ENCODE measurements at places on chromosomes 12 and 14. TPM values are rescaled to one million over a fixed set of nuclear protein-coding genes. Genes with fewer than 3 reads are reported as not detected.

GRCh38 chr14:30928462-30928861, 54.1 kb downstream of the COCH start:
- no peak for DNase-seq

DNA sequence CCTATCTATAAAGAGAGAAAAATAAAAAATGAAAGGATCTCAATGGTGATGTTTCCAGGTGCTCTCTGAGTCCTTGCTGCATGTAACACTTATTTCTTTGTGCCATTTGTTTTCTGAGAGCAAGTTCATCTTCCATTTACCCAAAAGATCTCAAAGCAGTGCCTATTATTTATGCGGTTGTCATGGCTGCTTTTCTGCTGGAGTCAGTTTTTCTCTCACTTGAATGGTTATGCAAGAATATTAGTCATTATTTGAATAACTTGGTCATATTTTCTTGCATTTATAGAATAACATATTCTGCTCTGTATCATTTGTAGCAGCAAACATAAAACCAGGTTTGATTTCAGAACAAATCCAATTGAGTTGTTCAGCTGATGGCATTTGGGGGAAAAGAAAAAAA, 141.8 kb upstream of the G2E3 start:
- no peak for DNase-seq

DNA sequence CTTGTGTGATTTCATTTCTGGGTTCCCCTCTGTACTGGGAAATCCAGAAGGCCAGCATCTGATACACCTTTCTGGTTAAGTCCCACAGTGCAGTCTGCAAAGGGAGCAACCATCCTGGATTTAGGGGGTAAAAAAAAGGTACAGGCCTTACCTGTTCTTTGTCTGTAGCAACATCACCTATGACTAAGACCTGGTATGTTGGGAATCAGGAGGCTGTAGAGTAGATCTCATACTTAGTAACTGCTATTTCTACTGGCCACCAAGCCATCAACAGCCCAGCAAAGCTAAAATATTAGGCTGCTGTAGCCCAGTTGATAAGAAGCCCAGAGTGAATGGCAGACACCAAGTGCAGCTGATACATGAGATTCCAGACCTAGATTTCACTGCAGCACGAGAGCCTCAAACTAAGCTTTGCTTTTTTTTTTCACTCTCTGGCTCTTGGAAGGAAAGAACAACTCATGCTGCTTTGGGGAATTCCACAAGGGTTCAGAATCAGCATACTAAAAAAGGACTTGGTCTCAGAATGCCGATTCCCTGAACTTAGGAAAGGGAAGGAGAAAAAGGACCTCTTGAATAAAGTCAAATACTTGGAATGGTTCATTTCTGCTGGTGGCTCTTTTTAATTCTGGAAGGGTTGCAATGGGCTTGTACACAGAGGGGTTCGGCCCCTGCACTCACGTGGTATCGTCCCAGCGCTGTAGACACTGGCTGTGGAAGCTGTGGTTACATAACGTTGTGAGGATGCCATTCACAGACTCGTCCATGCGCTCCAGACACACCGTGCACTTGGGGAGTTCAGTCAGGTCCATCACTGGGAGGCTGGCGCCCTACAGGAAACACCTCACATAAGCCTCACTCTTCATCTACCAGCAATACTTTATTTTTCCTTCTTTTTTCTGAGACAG, 20.5 kb downstream of the BRAP start:
- DNase-seq = no peak

DNA sequence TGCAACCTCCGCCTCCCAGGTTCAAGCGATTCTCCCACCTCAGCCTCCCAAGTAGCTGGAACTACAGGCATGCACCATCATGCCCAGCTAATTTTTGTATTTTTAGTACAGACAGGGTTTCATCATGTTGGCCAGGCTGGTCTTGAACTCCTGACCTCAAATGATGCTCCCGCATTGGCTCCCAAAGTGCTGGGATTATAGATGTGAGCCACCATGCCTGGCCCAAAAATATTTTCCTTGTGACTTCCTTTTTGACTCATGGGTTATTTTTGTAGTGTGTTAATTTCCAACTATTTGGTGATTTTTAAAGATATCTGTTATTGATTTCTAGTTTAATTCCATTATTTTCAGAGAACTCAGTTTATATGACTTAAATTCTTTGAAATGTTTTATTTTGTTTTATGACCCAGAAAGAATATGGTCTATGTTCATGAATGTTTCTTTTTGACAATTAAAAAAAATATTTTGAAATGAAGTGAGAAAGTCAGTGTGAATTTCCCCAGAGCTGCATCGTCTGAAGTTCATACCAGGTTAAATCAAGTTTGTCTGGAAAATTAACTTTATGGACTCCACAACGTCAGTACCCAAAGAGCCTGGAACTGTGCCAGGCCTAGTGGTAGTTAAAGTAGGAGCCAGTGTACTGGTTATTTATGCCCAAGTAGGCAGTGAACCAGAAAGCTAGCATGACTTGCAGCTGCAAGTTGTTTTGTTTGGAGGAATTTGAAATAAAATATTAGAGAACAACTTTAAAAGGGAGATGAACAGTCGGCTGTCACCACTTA, 2.8 kb upstream of the CDKL1 start:
- DNase-seq = no peak

DNA sequence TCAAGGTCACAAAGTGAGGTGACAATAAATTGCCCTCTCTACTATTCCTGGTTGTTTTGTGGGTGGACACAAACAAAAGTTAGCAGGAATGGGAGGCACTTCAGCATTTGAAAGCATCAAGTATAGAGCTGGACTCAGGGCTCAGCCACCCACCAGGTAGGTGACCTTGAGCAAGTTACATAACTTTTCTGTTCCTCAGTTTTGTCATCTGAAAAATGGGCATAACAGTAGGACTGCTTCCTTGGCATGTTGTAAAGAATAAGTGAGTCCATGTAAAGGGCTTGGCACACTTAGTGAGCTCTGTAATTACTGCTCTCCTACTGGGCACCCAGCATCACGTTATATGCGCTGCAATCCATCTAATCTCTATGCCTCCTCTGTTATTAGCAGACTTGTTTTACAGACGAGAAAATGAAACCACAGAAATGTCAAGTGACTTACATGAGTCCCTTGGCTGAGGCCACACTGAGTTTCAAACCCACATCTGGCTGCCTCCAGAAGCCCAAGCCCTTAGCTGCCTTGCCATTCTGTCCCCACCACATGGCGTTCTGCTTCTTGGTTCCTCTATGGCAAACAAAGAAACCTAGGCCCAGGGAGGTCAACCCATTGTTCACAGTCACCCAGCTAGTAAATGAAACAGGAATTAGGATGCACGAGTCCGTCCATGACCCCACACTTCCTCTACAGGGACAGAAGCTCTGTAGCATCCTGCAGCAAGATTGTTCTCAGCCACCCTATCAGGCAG, 63.2 kb upstream of the SLC24A4 start:
- DNase-seq = no peak

DNA sequence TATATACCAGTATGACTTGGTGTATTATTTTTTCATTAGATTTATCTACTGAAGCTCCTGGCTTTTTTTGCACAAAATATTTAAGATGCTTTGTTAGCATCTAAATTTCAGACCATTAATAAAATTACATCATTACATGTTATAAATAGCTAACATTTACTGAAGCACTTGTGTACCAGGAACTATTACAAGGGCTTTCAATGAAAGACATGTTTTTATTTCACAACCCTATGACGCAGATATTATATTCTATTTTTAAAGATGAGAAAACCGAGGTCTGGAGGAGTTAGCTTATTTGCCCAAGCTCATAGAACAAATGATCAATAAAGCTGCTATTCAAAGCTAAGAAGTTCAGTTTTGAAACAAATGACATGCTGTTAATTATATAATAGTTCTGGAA, 420.4 kb upstream of the DCN start:
- DNase-seq = no peak

- no peak for DNase-seq
These were observed 4.4 kb upstream of the TINF2 start for GRCh38 chr14:24246765-24247212.

- DNase-seq = peak; percentile 87
These were observed 5.6 kb downstream of the ZNF385A start for GRCh38 chr12:54378796-54379397.

DNA sequence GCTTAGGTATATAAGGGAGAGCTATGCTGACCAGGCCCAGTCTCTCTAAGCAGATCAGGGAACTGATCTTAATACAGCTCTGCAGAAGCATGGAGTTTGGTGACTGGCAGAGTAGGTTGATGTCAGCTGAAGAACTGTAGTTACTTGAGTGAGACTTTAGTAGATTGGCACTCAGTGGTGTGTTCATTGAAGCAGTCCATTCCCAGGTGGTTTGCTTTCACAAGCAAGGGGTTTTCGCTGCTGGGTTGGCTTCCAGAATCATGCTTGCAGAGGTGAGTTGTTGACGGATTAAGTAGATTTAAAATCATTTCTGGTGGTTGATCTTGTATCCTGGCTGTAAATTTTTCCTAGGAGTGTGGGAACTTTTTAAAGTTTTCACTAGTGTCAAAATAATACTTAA, 6.5 kb upstream of the DHRS7 start:
- DNase-seq = no peak

GRCh38 chr12:17215759-17216570, 610.0 kb upstream of the LMO3 start:
- no peak for DNase-seq

- DNase-seq = no peak
These were observed 6.3 kb upstream of the NIN start for GRCh38 chr14:50837271-50837670.

GRCh38 chr14:100346306-100347091, 23.4 kb downstream of the SLC25A47 start:
- no peak for DNase-seq

- DNase-seq = no peak
These were observed 19.4 kb downstream of the TXNRD1 start for GRCh38 chr12:104234926-104235499.

- peak; percentile 18 for DNase-seq
These were observed 600 bp downstream of the SYT10 start for GRCh38 chr12:33438851-33439586.

DNA sequence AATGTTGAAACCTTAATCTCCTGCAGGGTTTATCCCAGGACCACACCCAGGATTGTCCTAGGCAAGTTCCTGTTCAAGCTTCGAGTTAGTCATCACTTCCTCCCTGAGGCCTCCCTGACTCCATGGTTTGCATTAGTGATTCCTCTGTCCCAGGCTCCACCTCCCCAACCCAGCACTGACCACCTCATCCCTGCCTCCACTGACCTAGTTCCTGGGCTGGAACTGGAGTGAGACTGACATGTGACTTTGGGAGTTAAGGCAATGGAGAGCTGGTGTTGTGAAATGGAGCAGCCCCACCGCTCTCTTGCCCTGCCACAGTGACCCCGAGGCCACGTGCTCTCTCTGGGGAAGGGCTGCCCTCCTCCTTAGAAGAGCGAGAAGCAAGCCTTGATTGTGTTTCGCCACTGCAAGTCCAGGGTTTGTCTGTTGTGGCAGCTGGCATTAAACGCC, 15.8 kb upstream of the DTX1 start:
- peak; percentile 81 for DNase-seq

- no peak for DNase-seq
These were observed 15.3 kb downstream of the GPR132 start for GRCh38 chr14:105049753-105050550.

DNA sequence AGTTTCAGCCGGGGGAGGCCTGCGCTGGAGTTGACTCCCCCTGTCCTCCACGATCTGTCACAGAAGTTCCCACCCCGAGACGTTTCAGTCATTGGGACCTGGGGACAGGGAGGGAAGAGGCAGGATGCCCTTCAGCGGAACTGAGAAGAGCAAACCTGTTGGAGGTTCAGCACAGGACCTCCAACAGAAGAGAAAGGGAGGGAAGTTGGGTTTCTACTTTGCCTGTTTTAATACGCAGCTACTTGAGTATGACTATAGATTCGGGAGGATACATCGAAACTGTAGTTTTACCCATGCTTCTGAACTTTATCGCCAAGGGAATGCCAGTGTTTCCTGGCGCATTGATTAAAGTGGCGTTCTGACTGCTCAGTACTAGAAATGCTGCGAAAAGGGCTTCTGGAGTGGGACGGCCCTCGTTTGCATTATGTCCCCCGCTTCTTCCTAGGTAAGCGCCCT, 2.3 kb upstream of the DUSP6 start:
- no peak for DNase-seq

DNA sequence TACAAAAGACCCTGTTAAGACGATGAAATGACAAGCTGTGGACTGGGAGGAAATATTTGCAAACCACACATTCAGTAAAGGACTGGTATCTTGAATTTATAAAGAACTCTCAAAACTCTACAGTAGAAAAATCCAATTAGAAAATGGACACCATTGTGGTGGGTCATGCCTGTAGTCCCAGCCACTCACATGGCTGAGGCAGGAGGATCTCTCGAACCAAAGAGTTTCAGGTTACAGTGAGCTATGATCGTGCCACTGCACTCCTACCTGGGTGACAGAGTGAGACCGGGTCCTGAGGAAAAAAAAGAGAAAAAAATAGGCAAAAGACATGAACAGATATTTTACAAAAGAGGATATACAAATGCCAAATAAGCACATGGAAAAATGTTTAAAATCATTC, 41.9 kb downstream of the TTC6 start:
- DNase-seq = no peak

- DNase-seq = no peak
These were observed 16.0 kb upstream of the RIC8B start for GRCh38 chr12:106758349-106759110.

DNA sequence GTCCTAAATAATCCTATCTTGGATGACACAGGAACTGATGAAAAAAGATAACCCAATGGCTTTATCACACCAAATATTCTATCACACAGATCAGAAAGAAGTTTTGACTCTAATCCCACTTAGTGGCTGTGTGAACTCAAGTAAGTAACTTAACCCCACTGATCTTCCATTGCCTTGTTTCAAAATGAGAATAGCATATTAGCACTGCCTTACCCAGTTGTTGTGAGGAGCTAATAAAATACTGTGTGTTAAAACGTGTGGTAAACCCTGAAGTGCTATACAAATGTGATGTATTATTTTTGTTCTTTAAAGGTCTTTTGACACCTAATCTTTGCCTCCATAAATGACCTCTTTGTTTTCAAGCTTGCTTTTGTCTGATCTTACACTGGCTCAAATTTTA, 60.9 kb upstream of the ARID2 start:
- no peak for DNase-seq

The DLGAP5 gene
- total RNA-seq = 0.35 TPM

The GARIN6 gene
- not detected for total RNA-seq

The PTPRB gene
- total RNA-seq = 34.4 TPM

The PLEKHD1 gene
- total RNA-seq = 0.37 TPM

The AQP6 gene
- not detected for total RNA-seq

The TAS2R30 gene
- 0.72 TPM for total RNA-seq

The RDH12 gene
- total RNA-seq = not detected

The PPFIBP1 gene
- 332 TPM for total RNA-seq

The SIVA1 gene
- 65.1 TPM for total RNA-seq

The CLEC7A gene
- total RNA-seq = 2.8 TPM

The CLEC4E gene
- total RNA-seq = 2.5 TPM

The ITGB7 gene
- 1.3 TPM for total RNA-seq

The LRIG3 gene
- 4.3 TPM for total RNA-seq

The SLIRP gene
- 201 TPM for total RNA-seq
